GM23248 (cell line): ENCODE measurements at places on chromosomes 5 and 9. TPM values are rescaled to one million over a fixed set of nuclear protein-coding genes. Genes with fewer than 3 reads are reported as not detected.
A peak's percentile ranks its signal among the peaks of the same experiment; 100 is the strongest.

- peaks cover 38% of the 10 kb centered on the region for H3K36me3 ChIP-seq
- H3K27me3 ChIP-seq, result no peaks in the 10 kb centered on the region
- peak overlapping the region; percentile 94 for H3K27ac ChIP-seq
- H3K4me3 ChIP-seq, result peak overlapping the region; percentile 98
- H3K4me1 ChIP-seq, result peaks cover 19% of the 10 kb centered on the region
- DNase-seq, result peak; percentile 56
These were observed 2.1 kb downstream of the RPL7A start for GRCh38 chr9:133349965-133350616.

- no peaks in the 10 kb centered on the region for H3K27me3 ChIP-seq
- no peak overlapping the region for H3K27ac ChIP-seq
- H3K36me3 ChIP-seq, result no peaks in the 10 kb centered on the region
- DNase-seq, result no peak
- H3K4me3 ChIP-seq, result no peak overlapping the region
- peaks cover 14% of the 10 kb centered on the region for H3K4me1 ChIP-seq
These were observed 156.8 kb upstream of the KLF9 start for GRCh38 chr9:70571258-70571657.

GRCh38 chr9:135090547-135090946 lies 3.1 kb downstream of the OLFM1 start:
- peak; percentile 16 for DNase-seq
- H3K27ac ChIP-seq, result no peak overlapping the region
- no peak overlapping the region for H3K4me3 ChIP-seq
- H3K4me1 ChIP-seq, result 0 out of 2 replicates have a peak, but pooled peaks cover 5% of the 10 kb centered on the region

The SPATA31A7 gene
- total RNA-seq, result not detected in 2 replicates

GRCh38 chr5:160555581-160555970 lies 133.9 kb downstream of the PTTG1 start:
- no peak for DNase-seq
- H3K36me3 ChIP-seq, result no peaks in the 10 kb centered on the region
- no peaks in the 10 kb centered on the region for H3K27me3 ChIP-seq
- no peak overlapping the region for H3K4me3 ChIP-seq

The PCDHGA8 gene
- 0.86 and 1.5 TPM in 2 replicates for total RNA-seq

The OR1Q1 gene
- total RNA-seq, result not detected in 2 replicates

The PSMD5 gene
- total RNA-seq, result 34.7 and 37.2 TPM in 2 replicates

The CAMK2A gene
- 0.43 and 0.51 TPM in 2 replicates for total RNA-seq

The PCDHGB2 gene
- total RNA-seq, result 2.2 and 2.5 TPM in 2 replicates

GRCh38 chr5:991472-992267 lies 16.9 kb upstream of the NKD2 start:
- no peak overlapping the region for H3K27ac ChIP-seq
- no peaks in the 10 kb centered on the region for H3K36me3 ChIP-seq
- DNase-seq, result no peak
- H3K4me3 ChIP-seq, result no peak overlapping the region
- peaks cover 27% of the 10 kb centered on the region for H3K27me3 ChIP-seq

The CDO1 gene
- 0.89 and 4.3 TPM in 2 replicates for total RNA-seq

The MCIDAS gene
- total RNA-seq, result not detected in 2 replicates

The SLCO6A1 gene
- total RNA-seq, result not detected in 2 replicates

GRCh38 chr5:77633207-77633675 lies 5.3 kb downstream of the OTP start:
- H3K27me3 ChIP-seq, result peaks cover 96% of the 10 kb centered on the region
- no peak overlapping the region for H3K4me3 ChIP-seq
- no peak for DNase-seq
- no peak overlapping the region for H3K27ac ChIP-seq
- H3K36me3 ChIP-seq, result no peaks in the 10 kb centered on the region

GRCh38 chr9:76018235-76018634 lies 127.8 kb downstream of the PCSK5 start:
- no peaks in the 10 kb centered on the region for H3K36me3 ChIP-seq
- DNase-seq, result no peak
- no peak overlapping the region for H3K4me3 ChIP-seq
- H3K4me1 ChIP-seq, result no peaks in the 10 kb centered on the region
- H3K27me3 ChIP-seq, result no peaks in the 10 kb centered on the region
